ENCODE measurements at places on chromosomes 4 and X.
A peak's percentile ranks its signal among the peaks of the same experiment; 100 is the strongest.

DNA sequence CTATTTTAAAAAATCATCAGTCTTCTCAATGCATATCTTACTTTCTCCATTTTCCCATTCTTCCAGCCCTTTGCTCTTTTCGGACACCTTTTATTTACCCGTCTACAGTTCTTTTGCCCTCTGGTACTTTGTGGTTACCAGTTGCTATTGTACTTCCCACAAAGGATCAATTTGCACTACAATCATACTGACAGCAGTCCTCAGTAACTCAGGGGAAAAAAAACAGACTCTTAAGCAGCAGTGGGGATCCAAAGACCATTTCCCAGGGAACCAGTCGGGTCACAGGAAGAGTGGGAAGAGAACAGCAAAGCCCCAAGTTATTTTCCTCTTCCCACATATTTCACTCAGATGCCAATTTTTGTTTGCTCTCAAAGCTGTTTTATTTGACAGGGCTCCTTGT, 23.1 kb downstream of the DMD start:
- DNase-seq, result no peak

DNA sequence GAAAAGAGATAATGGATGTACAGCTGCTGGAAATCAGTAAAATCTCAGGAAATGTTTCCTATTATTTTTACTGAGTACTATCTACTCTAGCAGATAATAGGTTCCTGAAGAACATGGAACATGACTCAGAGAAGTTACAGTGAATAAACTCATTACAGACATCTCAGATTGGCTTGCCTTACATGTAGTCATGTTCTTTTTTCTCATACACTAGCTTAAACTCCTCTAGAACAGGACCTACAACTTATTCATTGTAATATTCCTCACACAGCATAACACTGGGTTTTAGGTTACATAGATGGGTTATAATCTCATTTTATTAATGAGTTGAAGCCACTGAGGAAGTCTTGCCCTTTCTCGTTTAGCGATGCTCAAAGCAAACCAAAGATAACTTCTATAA, 86.9 kb upstream of the BMP2K start:
- no peak for DNase-seq

- no peak for DNase-seq
Measured at GRCh38 chrX:17377091-17377717, 2.2 kb downstream of the NHS start.

- no peak for DNase-seq
Measured at GRCh38 chr4:143360838-143361625, 24.4 kb downstream of the GAB1 start.

GRCh38 chr4:27702730-27703431, 842.2 kb downstream of the STIM2 start:
- DNase-seq, result no peak

GRCh38 chr4:75940692-75941253, at the start of gene NAAA:
TSS of gene NAAA (minus strand) at chr4:75941013. CDS start at chr4:75940949, 64 bp downstream.
- peak; percentile 14 for DNase-seq

DNA sequence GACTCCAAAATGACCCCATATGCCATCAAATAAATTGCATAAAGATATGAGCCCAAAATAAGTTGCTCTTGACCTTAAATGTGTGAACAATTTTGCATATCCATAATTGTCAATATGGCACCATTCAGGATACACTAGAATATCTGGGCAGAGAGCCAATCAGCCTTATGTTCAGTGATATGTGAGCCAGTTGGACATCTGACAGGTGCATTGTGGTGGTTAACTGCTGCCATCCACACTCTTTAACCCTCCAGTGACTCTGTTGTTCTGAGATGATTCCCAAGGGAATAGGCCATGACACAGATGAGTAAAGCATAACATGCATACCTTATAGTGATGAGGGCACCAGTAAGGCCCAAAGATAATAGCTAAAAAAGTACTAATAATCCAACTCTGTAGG, 500.1 kb downstream of the PCDH18 start:
- no peak for DNase-seq

DNA sequence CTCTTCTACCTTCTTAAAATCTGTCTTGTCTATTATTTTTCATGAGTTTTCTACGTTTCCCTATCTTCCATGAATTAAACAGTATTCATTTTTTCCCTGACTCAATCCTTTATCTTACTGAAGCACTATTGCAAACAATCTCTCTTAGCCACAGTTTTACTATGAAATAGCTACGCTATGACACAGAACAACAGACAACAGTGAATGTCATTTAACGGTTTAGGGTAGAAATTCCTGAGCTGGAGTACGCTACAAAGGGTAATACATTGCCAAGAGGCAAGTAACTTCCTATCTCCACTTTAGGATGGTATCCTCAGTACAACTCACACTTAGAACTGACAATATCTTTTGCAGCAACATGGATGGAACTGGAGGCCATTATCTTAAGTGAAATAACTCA, 552.6 kb downstream of the INPP4B start:
- peak; percentile 94 for DNase-seq

- DNase-seq, result no peak
Measured at GRCh38 chrX:83759872-83760271, 101.1 kb upstream of the CYLC1 start.

All from foreskin melanocyte (primary cell).